Retinal pigment epithelial cell (primary cell): ENCODE measurements at places on chromosomes 6 and 20.

GRCh38 chr20:31652917-31653396 is 15.2 kb downstream of the COX4I2 start:
- DNase-seq: no peak

DNA sequence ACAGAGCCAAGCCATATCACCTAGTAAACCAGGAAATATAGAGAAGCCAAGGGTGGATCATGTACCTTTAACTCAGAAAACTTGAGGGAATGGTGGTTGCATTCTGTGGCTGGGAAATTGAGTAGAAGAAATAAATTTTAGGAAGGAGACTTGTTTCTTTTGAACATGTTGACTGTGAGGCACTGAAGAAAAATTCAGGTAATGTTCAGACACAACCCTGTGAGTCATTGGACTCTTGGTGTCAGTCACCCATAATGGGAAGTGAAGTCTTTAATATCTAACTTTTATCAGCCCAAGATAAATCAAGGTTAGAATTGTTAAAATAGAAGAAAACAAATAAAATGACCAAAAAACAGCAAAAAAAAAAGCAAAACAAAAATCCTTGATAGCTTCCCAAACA is 98.8 kb upstream of the GRIK2 start:
- no peak for DNase-seq

GRCh38 chr6:84501315-84501714 is 263.1 kb downstream of the TBX18 start:
- no peak for DNase-seq

- peak; percentile 24 for DNase-seq
Observed at GRCh38 chr20:33862709-33863403, 51.7 kb downstream of the CHMP4B start.

DNA sequence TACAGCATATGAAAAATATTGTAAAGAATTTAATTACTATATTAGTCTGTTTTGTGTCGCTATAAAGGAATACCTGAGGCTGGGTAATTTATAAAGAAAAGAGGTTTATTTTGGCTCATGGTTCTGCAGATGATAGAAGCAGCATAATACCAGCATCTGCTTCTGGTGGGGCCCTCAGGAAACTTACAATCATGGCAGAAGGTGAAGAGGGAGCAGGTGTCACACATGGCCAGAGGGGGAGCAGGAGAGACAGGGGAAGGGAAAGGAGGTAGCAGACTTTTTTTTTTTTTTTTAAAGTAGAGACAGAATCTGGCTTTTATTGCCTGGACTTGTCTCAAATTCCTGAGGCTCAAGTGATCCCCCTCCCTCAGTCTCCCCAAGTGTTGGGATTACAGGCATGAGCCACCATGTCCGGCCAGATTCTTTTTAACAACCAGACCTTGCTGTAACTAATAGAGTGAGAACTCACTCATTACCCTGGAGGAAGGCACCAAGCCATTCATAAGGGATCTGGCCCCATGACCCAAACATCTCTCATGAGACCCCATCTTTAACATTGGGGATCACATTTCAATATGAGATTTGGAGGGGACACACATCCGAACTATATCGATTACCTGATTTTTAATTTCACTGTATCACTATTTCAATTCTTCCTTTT is 64.6 kb downstream of the MAN1A1 start:
- DNase-seq: no peak

DNA sequence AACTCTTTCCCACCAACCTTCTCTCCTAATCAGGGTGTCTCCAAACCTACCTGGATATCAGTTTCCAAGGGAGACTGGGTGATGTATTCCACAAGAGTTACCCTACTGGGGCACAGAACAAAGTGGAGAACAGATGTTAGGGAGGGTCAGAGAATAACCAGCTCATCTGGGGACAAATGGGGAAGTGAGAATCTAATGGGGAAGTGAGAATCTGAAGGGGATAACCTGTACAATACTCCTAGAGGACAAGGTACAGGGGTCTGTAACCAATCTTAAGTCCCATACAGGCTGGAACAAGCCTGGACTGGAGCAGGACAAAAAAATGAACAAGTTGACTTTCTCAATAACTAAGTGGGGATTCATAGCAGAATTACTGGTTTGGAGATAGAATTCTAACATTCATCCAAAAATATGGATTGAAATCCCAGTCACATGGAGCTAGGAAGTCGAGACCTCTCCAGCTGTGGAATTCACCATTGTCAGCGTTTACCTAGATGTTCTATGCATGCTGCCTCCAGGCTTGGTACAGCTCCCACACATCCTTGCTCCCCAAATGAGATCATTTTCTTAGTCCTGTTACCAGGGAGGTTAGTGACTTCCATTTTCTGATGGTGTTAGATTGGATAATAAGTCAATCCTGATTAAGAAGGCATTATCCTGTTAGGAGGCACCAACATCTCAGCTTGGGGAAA is 214.8 kb upstream of the MOCS1 start:
- no peak for DNase-seq

GRCh38 chr20:49697071-49697470 is 16.6 kb downstream of the B4GALT5 start:
- no peak for DNase-seq

DNA sequence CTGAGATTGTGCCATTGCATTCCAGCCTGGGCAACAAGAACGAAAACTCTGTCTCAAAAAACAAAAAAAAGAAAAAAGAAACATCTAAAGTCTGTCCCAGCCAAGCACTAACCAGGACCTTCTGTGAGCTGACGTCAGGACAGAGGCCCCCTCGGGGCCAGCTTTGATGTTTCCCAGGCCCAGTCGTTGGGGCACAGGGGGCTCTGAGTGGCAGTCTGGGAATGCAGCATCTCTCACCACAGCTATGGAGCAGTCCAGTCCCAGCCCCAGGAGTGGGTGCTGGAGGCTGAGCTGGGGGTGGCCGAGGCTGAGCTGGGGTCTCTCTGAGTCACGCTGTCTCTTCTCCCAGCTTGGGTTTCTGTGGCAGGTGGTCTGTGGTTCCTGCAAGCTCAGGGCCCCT is 46.0 kb upstream of the SRF start:
- DNase-seq: peak; percentile 89

DNA sequence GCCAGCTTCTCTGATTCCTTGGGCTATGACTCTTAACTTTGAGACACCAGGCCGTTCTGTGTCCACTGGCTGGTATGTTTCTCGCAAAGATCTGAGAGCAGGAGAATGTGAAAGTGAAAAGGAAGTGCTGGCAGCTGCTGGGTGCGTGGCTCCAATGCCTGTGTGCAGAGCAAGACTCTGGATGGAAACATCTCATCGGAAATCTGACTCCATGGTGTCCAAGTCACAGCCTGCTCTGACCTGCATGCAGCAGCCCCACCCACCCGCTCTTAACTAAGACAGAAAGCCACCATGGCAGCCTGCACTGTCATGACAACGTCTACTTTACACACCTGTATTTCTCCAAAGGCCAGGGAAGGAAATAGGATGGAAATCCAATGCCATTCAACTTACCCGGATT is 66.3 kb upstream of the MPC1 start:
- DNase-seq: no peak

DNA sequence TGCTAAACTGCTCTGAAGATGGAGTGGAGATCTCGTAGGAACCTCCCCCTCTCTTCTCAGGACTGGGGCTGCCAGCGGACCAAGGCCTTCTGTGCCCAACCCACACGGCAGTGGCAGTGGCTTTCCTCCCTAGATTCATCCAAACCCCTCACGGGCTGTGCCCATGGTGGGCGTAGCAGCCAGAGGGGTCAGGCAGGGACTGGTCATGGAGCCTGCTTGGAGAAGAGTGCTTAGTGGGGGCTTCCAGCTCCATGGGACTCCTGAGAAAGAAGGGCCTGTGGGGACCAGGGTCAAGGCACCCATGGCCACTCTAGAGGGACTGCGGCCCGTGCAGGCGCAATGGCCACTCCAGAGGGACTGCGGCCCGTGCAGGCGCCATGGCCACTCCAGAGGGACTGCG is 86.6 kb downstream of the TAF4 start:
- DNase-seq: no peak
